ENCODE measurements at places on chromosomes 7 and 10.

DNA sequence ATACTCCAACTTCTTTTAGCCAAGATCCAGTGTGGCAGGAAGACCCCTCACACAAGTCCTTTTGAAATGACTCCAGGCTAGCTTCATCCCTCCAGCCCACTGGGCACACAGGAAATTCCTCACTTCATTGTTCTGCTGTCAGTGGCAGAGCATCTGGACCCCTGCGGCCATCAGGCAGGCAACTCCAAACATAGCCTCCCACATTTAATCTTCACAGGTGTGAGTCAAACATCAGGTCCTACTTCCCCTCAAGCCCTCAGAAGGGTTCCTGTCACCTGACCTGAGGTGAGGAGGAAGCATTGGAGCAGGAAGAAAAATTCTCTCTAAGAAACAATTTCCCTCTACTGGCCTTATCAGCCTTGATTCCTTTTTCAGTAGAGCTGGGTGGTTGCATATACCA, 51.1 kb upstream of the C1GALT1 start:
- DNase-seq: no peak

DNA sequence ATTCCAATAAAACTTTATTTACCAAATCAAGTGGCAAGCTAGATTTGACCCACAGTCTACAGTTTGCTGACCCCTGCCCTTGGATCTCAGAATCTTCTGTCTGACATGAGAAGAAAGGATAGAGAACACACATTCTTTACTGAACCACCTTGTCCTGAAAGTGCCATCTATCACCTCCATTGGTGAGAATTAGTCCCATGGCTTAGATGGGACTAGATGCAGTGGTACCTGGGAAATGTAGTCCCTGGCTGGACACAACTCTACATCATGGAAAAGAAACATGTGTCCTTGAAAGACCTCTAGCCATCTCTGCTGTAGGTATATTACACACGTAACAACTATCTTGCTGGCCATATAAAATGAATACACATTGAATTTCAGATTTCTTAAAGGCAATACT, 336.2 kb downstream of the LHFPL3 start:
- no peak for DNase-seq

DNA sequence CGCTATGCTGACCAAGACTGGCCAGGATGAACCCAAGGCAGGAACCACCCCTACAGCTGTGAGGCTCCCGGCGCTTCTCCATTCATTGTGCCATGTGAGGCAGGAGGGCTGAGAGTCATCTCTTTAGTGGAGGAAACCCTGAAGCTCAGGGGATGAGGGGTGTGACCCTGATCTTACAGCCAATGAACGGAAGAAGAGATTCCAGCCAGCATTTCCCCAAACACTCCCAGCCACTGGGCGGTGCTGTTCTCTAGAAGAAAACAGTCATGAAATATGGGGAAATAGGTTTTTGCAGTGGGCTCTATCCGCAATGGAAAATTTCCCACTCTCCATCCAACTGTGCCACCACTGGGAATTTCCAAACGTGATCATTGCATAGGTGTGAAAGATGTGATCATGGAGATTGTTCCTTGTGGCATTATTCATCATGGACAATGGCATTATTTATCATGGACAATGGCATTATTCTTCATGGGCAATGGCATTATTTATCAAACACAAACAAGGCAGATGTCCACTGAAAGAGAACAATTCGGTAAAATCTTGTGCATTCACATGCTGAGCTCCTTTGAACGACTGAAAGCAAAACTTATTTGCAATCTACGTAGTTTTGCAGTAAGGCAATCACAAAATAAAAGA, 14.0 kb upstream of the SLC18A2 start:
- no peak for DNase-seq

DNA sequence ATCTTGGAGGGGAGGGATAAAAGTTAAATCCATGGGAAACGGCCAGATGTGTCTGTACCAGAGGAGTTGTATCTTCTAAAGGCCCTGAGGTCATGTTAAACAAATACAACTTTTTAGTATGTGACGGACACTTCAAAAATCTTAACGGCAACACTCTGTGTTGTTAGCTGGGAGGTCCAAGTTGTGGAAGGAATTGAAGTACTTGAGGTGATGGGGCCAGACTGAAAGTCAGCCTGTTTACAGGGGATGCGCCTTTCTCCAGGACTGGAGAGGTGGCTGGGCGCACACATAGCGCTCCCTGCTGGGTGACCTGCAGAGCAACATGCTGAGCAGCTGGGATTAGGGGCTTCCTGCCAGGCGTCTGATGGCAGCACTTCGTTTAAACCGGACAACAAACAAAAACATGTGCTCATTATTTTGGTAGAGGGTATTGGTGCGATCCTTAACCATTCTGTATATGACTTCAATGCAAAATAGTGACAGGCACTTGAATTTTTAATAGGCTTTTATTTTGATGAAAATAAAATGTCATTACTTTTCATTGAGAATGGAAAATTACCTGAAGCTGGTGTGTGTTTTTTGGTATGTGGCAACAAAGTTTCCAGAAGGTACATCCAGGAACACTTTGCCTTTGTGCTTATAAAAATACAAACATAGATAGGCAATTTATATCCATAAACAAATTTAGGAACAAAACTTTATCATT, 198.2 kb downstream of the MLLT10 start:
- DNase-seq: no peak

DNA sequence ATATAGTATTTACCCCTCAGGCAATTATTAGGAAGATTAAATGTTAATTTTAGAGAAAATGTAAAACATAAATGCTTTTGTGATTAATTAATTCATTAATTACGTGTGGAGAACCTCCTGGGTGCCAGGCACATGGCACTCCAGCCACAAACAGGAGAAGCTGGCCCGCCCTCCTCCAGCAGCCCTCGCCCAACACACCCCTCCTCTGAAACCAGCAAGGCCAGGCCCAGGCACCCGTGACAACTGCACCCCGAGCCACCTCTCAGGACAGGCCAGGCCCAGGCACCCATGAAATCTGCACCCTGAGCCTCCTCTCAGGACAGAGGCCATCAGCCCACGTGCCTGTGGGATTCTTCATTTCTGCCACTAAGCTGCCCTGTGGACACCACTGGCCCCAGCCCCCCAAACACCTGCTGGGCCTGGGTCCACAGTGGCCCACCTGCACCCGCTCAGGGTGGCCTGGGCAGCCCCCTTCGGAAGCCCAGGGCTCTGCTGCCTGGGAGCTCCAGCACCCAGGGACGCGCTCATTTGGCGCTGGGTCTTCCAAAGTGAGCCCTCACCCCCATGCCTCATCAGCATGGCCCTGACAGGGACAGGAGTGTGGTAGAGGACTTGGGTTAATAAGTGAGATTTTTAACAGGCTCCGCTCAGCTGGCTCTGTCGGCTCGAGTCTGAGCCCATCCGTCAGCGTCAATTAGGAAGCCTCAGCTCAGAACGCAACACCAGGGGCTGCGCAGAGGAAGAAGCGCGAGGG, 482.1 kb downstream of the DNAJB6 start:
- DNase-seq: no peak

DNA sequence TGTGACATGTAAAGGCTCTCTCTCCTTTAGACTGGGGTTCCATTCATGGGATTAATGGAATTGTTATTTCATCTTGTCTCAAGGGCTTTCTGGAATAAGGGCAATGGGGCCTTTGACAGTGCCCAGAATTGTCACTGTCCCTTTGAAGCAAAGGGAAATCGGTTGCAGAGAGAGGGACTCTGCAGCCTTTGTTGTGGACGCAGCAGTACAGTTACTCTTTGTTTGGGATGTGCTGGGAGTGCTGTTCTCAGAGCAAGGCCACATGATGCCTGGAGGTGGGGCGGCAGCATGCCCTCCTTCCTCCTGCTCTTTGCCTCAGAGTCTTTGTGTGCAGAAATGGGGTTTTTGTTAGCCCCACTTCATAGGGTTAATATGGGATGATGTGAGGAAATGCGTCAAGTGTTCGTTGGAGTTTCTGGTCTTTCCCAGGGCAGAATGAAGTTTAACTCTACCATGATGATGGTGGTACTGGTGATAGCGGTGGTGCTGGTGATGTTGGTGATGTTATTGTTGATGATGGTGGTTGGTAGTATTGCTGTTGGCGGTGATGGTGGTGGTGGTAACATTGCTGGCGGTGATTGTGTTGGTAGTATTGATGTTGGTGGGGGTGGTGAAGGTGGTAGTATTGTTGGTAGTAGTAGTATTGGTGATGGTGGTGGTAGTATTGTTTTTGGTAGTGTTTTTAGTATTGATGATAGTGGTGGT, 45.3 kb downstream of the DOCK1 start:
- no peak for DNase-seq

DNA sequence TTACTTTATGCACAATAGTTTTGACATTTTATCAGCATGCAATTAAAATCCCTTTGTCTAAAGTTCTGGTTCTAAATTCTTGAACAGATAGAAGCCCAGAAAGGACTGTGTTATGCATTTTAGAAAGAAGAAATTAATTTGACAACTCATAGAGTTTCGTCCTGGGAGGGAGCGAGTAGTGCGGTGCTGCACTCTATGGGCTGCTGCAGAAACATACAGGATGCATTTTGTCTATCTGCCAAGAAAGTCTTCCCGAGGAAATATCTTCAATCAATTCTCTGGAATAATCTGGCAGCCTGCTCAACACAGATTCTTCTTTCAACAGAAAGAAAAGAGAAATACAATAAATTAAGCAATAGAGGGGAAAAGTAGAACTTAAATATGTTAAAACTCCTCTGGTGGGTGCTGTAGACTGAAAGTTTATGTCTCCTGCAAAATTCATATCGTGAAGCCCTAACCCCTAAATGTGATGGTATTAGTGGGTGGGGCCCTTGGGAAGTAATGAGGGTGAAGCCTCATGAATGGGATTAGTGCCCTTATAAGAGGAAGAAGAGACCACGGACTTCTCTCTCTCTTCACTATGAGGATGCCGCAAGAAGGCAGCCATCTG, 39.0 kb upstream of the IFRD1 start:
- DNase-seq: no peak

DNA sequence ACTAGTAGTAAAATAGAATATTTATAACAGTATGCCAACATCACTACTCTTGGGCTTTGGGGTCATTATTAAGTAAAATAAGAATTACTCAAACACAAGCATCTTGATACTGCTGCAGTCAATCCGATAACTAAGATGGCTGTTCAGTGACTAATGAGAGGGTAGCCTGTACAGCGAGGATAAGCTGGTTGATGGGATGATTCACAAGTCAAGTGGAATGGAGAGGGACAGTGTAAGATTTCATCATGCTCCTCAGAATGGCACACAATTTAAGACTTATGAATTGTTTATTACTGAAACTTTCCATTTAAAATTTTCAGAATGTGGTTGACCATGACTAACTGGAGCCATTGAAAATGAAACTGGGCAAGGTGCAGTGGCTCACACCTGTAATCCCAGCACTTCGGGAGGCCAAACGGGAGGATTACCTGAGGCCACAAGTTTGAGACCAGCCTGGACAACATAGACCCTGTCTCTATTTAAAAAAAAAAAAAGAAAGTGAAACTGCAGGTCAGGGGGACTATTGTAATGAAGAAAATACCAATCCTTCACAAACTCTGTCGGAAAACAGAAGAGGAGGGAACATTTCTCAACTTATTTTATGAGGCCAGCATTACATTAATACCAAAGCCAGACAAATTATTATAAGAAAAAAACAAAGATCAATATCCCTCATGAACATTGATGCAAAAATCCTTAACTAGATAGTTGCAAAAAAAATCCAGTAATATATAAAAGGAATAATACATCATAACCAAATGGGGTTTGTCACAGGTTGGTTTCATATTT, 11.2 kb downstream of the AVL9 start:
- no peak for DNase-seq

DNA sequence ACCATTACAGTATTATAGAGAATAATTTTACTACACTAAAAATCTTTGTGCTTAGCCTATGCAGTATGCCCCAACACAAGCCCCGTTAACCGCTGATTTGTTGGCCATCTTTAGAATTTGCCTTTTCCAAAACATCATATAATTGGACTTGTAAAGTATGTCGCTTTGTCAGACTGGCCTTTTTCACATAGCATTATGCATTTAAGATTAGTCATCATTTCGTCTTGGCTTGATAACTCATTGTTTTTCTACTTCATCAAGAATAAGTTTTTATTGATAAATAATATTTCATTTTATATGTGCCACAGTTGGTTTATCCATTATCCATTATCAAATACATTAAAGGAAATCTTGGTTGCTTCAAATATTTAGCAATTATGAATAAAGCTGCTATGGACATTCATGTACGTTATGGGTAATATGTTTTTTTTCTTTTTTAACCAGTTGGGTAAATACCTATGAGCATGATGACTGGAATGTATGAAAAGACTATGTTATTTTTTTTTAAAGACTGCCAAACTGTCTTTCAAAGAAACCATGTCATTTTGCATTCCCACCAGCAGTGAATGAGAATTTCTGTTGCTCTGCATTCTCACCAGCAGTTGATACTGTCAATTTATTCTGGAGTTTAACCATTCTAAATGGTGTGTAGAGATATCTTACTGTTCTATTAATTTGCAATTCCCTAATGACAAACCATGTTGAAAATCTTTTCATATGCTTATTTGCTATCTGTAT, 273.1 kb upstream of the KCND2 start:
- no peak for DNase-seq

DNA sequence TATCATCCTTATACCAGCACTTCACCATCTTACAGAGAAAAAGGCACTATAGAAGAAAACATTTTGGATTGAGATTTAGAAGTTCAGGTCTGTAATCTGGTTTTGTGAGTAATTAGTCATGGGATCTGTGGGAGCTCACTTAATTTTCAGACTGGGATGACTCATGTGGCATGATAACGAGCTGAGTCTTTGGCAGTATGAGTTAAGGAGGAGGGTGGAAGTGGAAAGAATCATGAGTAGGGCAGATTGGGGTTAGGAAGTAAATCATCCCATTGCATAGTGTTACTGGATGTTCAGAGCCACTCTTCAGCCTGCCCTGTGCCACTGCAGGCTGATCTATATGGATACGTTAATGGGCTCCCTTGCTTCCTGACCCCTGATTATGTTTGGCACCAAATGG, 64.9 kb downstream of the ZNF92 start:
- DNase-seq: no peak

DNA sequence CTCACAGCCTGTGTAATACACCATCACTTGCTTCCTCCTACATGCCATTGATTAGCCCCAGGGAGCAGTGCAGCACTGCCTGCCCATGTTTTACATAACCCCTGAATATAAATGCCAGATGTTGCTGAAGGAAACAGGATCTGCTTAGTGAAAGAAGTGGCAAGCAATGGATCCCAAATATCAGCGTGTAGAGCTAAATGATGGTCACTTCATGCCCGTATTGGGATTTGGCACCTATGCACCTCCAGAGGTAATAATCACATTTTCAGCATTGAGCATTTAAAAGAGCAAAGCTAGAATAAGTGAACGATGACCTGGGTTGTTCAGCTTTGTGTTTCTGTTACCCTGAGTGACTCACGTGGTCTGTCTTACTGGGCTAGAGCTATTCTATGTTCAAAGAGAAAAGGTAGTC, at the start of gene AKR1C4:
TSS of gene AKR1C4 (plus strand) at position 136 of the 412 bp plus-strand sequence. CDS start at position 167, 31 bp downstream.
- DNase-seq: no peak

DNA sequence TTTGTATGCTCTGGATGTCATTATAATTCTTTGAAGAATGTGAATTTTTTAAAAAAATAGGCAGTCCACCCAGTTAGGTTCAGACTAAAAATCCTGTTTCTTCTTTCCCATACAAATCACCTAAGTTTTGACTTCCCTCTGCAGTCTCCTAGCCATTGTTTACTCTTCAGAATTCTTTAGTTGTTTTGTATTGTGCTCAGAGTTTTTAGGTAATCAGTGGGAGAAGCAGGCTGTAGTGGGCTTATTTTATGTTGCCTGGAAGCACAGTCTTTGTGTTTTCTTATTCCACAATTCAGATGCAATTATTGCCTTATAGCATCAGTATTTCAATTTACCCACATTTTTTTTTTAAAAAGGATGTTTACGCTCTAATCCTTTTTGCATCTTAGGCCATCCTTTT, 94.9 kb downstream of the AKAP9 start:
- DNase-seq: no peak

- DNase-seq: no peak
Measured at GRCh38 chr7:6709808-6710207, 3.1 kb upstream of the ZNF12 start.

Measured in activated CD4-positive, CD25-positive, alpha-beta regulatory T cell treated with anti-CD3 and anti-CD28 coated beads, Interleukin-2, amount 50 U/mL, for 72 hours (primary cell).